Posterior cingulate gyrus (tissue), 11 donors: ENCODE measurements at places on chromosomes 2 and 18.

DNA sequence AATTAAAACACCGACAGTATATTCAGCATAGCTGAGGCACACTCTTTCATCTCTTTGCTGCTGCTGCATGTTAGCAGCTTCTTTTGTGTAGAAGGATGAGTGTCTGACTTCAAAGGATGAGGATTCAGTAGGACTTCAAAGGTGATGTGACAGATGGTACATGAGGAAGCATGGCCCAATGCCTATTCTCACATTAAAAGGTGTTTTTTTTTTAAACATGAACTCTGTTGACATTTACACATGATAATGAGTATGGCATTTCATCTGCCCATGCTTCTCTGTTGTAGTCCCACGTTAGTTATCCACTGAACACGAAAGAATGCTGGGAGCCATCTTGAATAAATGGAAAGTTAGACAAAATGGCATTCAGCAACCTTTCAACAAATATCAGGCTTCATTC, 1950.8 kb upstream of the PIK3C3 start:
- no peak for DNase-seq

DNA sequence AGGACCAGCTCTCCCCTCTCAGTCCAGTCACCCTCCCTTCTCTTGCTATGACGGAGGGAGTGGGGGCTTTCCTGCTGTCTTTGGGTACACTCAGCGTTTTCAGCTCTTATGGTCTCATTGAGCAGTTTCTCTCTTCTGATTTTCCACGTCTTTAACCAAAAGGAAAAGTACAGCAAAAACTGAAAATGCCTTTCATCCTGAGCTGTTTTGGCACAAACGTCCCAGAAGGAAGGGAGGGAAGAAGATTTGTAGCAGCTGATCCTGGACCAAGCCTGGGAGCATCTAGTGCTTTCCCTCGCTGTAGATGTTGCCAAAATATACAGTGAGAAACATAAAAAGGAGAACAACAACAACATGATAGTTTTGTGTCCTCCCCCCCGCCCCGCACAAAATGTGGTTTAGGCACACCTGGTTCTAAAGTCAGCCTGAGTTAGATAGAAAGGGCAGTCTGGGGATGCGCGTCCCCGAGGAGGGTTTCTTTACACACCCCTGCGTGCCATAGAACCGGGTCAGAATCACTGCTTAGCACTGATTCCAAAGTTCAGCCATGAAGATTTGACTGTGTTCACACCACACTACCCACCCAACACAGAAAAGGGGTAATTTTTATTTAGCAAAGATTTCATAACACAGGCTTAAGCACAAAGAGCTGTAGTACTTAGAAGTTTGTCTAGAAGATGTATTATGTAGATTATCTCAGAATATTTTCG, 53.4 kb downstream of the SLC40A1 start:
- no peak for DNase-seq

- no peak for DNase-seq
Observed at GRCh38 chr2:98123286-98123685, 36.3 kb downstream of the VWA3B start.

- no peak for DNase-seq
Observed at GRCh38 chr2:152446213-152446612, 111.2 kb downstream of the FMNL2 start.

GRCh38 chr2:122884889-122885288, 1129.4 kb downstream of the TSN start:
- DNase-seq: no peak

DNA sequence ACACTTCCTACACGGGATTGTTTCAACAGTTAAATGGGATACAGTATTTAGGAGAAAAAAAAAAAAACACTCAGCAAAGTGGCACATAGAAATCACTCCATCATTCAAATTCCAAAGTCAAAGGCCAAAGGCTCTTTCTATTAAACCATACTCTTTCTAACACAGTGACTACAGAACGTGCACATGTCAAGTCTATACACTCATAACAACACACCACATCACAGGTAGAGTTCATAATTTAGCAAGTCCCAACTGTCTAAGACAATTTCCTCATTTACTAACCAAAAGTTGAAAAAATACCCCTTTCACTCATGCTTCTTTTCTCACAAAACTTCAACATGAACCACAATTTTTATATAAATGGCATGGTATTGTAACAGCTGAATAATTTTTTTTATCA, 70.8 kb downstream of the MBOAT2 start:
- no peak for DNase-seq

DNA sequence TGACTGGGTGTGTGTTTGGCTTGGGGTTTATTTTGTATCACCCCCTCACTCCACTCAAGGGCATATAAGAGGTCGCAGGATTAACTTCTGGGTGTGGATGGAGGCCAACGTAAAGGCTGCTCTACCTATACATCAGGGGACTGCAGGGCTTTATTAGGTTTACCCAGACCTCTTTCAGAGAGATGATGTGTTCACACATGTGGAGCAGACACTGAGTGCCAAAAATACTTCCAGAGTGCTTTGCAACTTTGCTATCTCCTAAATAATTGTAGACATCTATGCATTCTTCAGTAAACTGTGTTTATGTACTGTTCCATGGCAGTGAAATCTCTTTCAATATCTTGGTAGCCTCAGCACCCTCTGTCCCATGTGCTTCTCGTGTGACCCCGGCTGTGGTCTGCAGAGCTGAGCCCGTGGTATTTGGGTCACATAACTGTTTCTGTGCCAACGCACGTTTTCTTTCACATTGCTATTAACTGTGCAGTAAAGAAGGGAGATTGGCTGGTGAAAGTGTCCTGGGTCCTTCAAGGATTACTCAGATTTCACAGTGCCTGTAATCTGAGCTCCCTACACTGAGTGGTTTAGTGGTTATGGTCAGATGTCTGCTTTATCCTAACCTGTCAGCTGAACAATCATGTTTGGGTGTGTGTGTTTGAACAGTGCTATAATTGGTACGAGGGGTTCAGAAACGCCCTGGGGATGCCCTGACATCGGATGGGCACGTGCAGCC, 208.1 kb downstream of the VAPA start:
- DNase-seq: no peak

DNA sequence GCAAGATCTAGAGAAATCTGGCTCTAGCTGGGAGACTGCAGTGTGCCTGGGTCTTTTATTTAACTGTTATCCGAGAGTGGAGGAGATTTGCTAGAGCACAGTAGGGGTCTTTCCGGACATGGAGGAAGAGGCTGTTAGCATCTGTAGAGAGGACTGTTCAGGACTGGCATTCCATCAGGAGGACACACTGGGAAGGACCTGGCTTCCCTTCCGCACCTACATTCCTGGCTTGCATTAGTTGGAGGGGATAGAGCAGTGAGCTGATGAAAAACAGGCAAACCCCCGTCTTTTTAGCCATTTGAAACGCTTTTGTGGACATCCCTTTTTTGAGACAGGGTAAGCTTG, 874 bp upstream of the PIEZO2 start:
- DNase-seq: no peak

GRCh38 chr2:72889991-72890390, 2.8 kb downstream of the SPR start:
- DNase-seq: no peak

DNA sequence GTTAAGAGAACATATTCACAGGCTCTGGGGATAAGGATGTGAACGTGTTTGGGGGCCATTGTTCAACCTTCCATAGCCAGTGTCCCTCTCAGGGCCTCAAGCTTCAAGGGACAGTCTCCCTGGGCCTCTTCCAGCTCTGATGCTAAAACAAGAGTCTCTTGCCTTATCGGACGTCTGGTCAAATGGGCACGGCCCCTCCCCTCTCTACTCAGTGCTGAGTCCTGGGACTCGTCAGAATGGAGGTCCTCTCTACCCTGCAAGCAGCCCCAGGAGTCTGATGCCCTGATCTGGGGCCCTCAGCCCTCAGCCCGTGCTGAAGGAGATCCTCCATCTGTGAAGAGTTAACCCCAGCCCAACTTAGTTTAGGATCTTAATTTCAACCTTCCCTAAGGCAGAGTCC, 198.2 kb downstream of the ZFP36L2 start:
- DNase-seq: no peak

- DNase-seq: no peak
Observed at GRCh38 chr2:205390866-205391265, 291.4 kb upstream of the NRP2 start.

DNA sequence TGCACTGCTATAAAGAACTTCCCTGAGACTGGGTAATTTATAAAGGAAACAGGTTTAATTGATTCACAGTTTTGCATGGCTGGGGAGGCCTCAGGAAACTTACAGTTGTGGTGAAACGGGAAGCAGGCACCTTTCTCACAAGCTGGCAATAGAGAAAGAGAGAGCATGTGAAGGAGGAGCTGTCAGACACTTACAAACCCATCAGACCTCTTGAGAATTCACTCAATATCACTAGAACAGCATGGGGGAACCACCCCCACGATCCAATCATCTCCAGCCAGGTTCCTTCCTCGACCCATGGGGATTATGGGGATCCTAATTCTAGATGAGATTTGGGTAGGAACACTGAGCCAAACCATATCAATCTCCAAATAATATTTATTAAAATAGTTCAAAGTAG, 729.2 kb upstream of the DDX18 start:
- DNase-seq: no peak

DNA sequence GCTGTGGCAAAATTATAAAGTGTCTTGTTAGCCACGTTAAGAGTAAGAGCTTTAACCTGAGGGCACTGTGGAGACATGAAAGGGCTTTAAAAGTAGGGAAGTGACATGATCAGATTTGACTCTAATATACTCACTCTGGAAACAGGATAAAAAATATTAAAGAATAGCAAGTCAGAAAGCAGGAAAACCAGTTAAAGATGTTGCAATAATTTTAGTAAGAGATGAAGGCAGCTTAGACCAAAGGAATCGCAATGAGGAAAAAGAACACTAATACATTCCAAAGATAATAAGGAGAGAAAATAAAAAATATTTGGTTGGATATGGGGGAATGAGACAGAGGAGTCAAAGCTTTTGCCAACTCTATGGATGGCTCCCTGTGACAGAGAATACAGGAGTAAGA, 183.8 kb downstream of the DYM start:
- no peak for DNase-seq

- no peak for DNase-seq
Observed at GRCh38 chr2:120452131-120452530, 106.2 kb downstream of the INHBB start.

DNA sequence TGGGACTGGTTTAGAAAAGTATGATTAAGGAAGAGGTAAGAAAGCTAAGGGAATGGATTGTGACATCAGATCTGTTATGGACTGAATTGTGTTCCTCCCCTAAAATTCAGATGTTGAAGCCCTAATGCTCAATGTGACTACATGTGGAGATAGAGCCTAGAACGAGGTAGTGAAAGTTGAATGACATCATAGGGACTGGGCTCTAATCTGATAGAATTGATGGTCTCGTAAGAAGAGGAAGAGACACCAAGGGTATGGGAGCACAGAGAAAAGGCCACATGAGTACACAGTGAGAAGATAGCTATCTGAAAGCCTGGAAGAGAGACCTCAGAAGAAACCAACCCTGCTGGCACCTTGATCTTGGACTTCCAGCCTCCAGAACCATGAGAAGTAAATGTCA, 178.3 kb downstream of the TRIB2 start:
- DNase-seq: no peak

DNA sequence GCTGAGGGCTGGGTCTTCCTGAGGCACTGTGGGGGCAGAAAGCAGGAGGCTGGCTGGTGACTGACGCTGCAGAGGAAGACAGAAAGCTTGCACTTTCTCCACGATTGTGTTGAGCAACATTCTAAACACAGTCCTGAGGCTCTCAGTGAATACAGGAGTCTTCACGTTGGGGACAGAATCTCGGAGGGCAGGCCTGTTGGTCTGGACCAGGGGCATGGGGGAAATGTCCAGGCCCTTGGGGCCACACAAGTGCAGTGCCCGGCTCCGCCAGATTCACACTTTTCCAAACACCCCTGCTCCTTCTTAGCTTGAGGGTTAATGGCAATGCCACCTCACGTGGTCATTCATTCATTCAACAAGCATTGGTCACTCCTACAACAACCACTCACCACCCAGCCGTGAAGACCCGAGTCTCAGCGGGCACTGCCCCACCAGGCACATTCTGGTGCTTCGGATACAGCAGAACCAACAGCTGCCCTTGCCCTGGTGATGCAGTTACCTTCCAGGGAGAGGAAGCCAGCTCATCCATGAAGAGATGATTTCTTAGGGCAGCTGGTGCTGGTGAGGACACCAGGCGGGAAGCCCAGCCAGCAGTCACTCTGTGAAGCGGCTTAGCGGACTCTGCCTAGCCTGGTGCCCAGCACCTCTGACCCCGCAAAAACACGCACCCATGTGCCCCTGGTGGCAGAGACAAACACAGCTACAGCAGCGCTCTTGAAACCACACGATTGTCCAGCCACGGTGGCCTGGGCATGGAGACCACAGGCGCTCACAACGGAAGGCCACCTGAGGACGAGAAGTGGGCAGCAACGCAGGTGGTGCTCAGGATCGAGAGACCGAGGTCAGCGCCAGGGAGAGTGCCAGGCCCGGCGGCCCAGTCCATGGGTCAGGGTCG, 10.9 kb upstream of the GPC1 start:
- peak; percentile 2 for DNase-seq

GRCh38 chr2:15334644-15335326, 226.3 kb downstream of the NBAS start:
- DNase-seq: no peak

DNA sequence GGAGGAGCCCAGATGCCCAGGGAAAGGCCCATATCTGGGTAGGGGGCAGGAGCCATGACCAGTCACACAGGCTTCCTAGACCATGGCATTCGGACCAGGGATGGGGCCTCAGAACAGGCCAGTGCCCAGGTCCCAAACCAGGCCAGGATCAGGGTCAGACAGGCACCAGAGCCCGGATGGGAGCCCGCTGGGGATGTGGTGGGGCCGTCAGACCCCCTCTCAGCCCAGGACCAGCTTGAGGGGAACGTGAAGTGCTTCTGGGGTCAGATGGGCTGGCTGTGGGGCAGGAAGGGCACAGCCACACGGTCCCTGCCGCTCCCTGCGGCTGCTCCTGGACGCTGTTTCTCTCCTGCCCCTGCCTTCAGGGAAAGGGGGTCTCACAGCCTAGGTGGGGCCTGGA, 39.1 kb downstream of the SNED1 start:
- DNase-seq: no peak

DNA sequence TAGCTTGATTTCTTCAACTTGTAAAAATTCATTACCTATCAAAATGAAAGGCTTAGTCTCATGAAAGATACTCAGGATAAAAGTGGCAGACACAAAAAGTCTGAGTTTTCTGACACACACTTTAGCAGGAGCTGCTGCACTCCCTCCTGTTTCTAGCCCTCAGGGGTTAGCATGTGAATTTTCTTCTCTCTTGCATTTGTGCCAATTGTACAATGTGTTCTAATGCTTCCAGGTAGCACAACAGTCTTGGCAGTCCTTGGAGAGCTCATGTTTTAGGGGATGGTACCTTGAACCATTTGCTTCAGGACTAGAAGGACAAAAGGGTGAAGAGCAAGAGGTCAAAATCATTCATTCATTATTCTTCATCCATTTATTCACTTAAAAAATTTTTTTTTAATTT, 316.8 kb downstream of the AFF3 start:
- DNase-seq: no peak

DNA sequence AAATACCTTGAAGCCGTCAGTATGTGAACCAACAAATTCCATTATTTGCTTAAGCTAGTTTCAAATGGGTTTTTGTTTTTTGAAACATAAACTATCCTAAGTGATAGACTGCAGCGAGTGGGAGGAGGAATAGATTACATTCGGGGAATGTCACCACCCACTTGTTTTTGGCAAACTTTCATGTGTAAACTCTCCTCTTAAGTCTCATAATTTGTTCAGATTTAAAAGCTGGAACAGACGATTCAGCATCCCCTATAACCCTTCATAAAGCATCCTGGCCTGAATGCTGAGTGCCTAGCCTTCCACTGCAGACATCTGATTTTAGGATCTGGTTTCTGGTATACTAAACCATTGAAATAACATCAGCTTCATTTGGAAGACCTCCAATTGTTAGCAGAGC, 51.0 kb downstream of the CPO start:
- no peak for DNase-seq
